CD4-positive, alpha-beta T cell treated with Interleukin-2 at 100 ng/mL for 4 hours (primary cell): ENCODE measurements at places on chromosomes 1 and 21.

GRCh38 chr1:109712321-109712864 lies 342 bp downstream of the GSTM5 start:
- DNase-seq: no peak

GRCh38 chr1:202858331-202858730 lies 30.6 kb downstream of the RABIF start:
- DNase-seq: no peak

DNA sequence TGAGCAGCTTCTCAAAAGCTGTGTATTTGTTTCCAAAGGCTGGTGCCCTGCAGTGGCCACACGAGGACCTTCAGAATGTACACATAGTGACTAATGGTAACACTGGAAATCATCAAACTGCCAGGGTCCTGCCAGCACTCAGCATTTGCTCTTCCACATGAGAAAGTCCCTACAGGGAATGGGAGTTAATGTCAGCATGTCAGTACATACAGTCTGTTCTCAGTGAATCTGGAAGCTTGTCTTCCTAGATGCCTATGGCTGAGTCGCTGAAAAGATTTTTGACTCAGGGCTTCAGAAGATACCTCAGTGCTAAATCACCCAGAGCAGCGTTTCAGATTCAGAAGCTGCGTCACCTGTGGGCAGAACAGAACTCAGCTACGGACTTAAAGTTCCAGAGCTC lies 108.2 kb downstream of the CDC7 start:
- DNase-seq: no peak

DNA sequence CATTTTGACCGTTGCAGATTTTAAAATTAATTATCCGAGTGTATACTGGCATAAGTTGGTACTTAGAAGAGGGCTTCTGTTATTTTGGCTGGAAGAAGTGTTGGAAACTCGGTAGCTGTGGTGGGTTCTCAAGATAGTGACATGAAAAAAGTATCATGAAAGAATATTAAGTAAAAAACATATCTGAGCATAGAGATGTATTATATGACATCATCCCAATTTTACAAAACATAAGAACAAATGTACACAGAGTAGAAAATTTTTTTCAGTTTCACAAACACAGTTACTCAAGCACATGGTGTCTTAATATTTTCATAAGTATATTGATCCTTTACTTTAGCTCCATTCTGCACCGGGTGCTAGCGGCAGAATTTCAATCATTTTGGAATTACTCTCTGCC lies 684 bp downstream of the IFI16 start:
- no peak for DNase-seq

DNA sequence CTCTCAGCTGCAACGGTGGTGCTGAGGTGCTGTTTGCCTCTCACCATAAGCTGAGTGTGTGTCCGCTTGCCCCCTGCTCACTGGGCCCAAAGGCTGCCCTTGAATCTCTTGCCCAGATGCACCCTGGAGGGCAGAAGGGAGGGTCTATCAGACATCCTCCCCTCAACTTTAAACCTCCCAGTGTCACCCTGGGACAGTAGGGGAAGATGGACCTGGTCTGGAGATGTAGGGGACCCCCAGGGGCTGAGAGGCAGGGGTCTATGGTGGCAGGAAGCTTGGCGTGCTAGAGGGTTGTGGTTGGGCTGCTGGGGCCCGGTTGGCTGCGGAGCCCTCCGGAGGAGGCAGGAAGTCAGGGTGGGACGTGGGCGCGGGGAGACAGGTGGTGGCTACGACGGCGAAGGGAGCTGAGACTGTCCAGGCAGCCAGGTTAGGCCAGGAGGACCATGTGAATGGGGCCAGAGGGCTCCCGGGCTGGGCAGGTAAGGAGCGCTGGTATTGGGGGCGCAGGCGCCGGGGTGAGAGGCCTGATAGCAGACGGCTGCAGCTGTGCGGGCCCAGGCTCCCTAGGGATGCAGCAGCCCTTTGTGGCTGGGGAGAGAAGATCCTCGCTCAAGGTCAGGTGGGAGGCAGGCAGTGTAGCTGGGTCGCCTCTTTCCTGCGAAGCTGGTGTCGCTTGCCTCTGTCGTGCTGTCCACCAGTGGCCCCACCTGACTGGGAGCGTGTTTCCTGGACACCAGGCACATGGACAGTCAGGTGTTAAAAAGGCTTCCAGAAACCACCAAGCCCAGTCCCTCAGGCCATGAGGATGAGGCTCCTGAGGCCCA lies at the start of gene LCK:
TSS of gene LCK (plus strand) at position 373 of the 824 bp plus-strand sequence. CDS start 23,065 bp downstream, outside the sequence.
- DNase-seq: peak; percentile 56

GRCh38 chr1:212454741-212455140 lies 22.0 kb downstream of the NENF start:
- DNase-seq: no peak

DNA sequence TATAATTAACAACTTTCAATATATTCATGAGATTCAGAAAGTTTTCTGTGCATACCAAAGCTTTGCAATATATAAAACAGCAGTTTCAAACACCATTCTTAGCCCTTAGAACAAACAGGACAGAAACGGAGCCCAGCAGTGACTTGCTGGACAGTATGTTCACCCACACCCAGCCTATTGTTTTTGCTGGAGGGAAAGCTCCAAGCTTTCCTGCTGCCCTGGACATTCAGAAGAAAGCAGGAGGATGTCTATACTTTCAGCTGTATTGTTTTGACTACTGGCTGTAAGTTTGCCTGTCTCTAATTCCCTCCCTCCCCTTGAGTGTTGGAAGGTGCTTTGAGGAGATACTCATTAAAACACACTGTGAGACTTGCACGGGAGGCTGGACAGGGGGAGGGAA lies 9.6 kb downstream of the DENND2C start:
- DNase-seq: no peak

GRCh38 chr1:205579711-205580110 lies 52.1 kb downstream of the ELK4 start:
- DNase-seq: no peak

- DNase-seq: no peak
Observed at GRCh38 chr1:226427131-226427530, 19.2 kb upstream of the PARP1 start.
